ENCODE measurements at places on chromosomes 11 and 22.

DNA sequence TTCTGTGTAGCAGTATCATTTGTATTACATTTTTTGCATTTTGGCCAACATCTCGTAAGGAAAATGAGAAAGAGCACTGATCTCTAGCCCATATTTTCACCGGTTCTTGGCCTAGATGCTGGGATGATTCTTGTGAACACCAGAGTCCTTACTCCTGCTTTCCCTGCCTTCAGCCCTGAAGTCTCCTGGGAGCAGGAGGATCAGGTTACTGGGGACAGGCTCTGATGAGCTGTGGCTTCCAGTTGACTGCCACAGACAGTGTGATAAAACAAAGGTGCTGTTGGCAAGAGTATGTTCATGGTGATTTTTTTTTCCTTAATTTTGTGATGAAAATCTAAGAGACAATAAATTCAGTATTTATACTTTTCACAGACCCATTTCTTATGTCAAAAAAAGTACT is 34.2 kb upstream of the ADSL start:
- DNase-seq, result no peak

DNA sequence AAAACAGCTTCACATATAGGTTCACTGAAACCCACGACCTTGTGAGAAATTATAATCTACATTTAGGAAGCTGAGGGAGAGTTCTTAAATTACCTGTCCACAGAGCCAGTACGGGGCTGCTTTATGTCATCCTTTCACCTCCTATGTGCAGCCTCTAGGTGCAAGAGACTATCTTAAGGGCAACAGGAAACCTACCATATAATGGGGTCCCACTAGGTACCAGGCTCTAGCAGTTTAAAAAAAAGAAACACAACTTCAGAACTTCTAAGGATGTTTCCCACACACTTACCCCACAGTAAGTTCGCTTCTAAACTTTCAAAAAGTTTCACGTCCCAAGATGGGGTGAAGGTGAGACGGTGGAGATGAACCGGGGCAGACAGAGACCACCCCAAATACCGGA is 573 bp downstream of the STK33 start:
- DNase-seq, result no peak

GRCh38 chr11:126317432-126317755 is 13.5 kb downstream of the DCPS start:
- DNase-seq, result no peak

DNA sequence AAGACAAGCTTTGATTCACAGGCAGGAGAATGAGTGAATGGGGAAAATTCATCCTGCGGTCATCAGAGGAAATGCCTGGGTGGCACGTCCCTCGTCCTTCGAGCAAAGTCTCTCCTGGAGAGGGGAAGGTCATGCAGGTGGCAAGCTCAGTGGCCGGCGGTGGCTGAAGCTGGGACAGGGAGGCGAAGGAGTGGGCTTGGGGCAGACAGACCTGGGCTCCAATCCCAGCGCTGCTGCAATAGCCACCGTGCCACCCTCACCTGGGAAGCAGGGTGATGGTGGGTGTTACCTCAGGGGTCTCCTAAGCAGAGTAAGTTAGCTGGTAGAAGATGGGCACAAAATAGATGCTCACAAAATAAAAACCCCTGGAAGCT is 22.4 kb upstream of the CACNG2 start:
- DNase-seq, result no peak

- DNase-seq, result peak; percentile 53
Measured at GRCh38 chr22:37428649-37429586, 1.6 kb upstream of the ELFN2 start.

DNA sequence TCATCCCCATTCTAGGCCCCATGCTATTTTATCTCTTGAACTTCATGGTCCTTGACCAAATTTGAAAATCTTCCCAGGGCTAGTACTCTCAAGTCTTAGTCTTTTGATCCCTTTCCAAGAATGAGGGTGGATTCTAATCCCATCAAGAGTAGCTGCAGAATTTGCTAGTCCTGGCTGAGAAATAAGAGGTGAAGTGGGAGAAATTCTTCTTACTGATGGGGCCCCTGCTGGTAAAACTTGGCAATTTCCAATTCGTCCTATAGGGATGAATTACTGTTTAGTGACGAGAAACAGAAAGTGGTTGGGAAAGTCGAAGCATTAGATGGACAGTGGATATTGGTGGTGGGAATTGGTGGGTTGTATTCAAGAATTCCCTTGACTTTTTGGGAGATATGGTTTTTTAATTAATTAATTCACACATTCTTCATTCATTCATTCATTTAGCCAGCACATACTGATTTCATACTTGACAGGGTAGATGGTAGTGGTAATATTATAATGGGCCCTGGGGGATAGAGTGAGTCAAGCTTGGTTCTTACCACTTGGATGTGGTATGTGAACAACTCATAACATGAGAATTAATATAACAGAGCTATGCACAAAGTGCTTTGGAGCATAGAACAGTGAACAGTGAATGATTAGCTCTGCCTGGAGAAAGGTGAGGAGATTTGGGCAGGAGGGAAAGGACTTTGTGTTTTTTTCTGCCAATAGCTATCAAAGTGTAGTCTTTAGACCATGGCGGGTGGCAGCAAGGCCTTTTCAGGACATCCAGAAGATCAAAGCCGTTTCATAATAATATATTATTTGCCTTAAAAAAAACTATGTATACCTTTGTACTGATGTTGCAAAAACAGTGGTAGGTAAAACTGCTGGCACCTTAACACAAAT is 103.8 kb downstream of the STIM1 start:
- no peak for DNase-seq

GRCh38 chr11:110606415-110606814 is 105.8 kb downstream of the ARHGAP20 start:
- no peak for DNase-seq
